T-helper 1 cell (primary cell): ENCODE measurements at places on chromosomes 3 and 15.

DNA sequence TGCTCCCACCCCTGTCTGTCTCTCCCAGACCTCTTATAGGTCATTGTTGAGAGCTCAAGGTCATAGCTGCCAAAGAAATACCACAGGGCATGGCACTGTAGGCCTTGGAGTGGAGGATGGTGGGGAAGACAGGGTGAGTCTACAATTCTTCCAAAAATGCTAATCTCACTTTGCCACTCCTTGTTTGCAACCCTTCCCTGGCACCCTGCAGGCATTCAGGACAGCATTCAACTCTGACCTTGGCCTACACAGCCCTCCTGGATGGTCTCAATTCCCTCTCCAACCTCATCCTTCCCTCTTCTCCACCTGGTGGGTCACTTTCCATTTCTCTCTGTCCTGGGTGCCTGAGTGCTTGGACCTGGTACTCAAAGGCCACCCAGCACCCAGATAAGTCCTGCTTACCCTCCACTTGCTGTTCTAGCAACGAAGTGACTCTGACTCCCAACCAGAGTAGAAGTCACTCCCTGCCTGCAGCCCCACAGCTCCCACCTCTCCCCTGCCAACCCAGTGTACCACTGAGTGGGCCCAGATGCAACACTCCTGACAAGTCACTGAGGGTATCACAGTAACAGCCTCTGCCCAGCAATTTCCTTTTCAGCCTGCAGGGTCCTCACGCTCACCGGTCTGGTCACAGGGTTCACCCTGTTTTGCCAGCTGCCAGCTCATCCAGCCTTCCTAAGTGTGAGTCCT is 36.6 kb downstream of the AMOTL2 start:
- DNase-seq: no peak

DNA sequence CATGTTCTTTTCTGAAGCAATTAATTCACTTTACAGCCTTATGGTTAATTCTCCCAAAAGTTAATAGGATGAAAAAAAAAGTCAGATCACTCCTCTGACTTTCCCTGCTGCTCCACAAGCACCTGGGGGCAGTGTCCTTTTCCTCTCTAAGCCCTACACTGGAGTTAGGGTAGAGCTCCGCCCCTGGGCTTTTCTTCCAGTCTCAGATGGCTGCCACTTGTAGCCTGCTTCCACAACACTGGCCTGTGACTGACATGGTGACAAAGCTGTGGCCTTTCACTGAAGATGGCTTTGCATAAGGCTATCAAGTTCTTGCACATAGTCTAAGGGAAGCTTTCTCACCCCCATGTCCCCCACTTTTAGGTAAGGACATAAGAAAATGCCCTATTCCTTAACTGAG is 1.3 kb upstream of the MON1A start:
- no peak for DNase-seq

DNA sequence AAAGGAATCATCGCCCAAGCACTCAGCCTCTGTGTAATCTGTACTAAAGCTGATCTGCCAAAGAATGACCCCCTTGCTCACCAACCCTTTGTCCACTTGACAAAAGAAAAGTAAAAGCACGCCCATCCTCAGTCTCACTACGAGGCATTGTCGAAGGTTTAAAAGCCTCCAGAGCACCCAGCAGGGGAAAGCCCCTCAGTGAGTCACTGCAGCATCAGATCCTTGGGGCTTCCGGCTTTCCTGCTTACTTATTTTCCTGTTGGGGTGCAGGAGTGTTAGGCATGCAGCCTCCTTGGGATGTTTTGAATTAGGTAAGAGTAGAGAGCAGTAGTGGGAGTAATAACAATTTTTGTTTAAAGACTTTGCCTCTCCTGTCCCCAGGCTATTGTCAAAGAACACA is 216.1 kb downstream of the MTHFS start:
- no peak for DNase-seq

GRCh38 chr15:68590721-68591389 is 12.1 kb downstream of the CORO2B start:
- no peak for DNase-seq

- DNase-seq: no peak
Observed at GRCh38 chr3:125058959-125059358, 3.2 kb upstream of the HEG1 start.

DNA sequence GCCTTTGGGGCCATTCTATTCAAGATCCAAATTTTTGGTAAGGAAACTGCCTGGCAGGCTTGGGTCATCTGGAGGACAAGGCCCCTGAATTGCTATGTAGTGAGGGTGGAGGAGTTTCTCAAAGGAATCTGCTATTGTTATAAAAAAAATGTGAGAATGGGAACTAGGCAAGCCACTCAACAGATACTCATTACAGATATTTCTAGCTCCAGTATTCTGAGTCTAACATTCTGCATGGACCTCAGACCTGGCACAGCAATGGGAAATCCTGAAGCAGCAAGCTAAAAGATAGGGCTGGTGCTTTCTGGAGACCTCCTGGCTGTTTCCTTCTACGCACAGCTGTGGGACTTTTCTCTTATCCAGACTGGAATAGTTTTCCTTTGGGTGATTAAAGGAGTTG is 430.7 kb upstream of the RBMS3 start:
- no peak for DNase-seq
